ENCODE measurements at places on chromosomes 11 and 22.

- no peak for DNase-seq
Observed at GRCh38 chr22:41096841-41097240, 4.4 kb downstream of the EP300 start.

DNA sequence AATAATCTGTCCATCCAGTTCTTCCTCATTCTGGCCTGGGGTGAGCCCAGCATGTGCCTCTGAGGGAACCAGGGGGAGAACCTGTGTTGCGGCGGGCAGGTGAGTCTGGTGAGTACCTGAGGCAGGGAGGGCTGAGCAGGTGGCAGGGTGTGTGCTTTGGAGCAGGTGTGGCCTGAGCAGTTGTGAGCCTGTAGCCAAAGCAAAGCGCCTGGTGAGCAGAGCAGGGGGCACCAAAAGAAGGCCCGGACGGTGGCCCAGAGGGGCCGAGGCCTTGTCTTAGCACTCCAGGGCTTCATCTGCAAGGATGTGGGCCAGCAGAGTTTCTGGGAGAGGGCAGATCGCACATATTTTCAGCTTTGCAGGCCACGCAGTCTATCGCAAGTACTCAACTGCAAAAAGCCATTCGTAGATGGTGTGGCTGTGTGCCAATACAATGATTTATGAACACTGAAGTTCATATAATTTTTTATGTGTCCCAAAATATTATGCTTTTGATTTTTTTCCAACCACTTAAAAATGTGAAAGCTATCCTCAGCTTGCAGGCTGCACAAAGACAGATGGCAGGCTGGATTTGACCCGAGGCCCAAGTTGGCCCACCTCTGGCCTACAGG is 8.7 kb downstream of the GLB1L2 start:
- no peak for DNase-seq

DNA sequence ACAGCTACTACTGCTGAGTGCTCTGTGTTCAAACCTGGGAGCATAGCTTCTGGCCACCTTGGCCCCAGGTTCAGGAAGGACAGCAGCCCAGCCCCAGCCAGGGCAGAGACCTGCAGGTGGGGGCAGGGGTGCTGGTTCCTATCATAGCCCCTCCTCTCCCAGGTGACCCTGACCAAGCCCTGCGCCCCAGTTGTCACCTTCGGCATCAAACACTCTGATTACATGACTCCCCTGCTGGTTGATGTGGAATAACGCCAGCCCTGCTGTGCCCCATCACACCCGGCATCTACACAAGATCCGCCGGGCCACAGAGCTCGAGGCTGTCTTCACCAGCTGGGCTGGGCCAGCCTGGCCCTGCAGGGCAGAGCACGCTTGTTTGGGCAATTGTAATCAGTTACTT is 6.9 kb downstream of the SCGB1C1 start:
- no peak for DNase-seq

DNA sequence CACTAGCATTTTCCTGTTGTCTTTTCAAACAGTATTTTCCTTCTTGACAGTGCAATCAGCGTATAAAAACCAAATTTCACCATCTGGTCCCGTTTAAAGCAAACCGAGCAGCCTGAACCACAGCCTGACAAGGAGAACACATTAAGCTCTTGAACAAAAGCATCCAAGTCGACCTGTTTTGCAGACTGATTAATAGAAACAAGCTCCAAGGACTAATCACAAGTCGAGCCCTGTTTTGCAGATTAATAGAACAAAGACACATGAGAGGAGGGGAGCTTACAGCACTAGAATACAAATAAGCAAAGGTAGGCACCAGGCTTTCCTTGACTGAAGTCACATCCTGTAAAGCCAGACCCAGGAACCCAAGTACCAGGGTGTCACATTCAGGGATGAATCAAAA is 104.8 kb downstream of the MPPED2 start:
- no peak for DNase-seq

GRCh38 chr11:72589802-72590761 is 84.1 kb downstream of the PDE2A start:
- DNase-seq = peak; percentile 79

DNA sequence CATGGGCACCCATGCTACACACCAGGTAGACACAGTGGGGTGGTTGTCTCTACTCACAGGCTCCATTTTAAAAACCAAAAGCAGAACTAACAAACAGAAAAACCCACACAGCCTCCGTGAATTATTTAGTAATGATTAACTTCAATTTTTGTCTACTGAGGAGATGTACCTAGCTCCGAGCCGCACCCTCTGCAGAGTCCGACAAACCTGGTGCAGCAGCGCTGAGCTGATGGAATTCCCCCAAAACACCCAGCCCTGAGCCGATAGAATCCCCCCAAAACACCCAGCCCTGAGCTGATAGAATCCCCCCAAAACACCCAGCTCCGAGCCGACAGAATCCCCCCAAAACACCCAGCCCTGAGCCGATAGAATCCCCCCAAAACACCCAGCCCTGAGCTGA is 927.0 kb downstream of the BRD1 start:
- no peak for DNase-seq

GRCh38 chr22:23470811-23471389 is 109.2 kb downstream of the IGLL1 start:
- DNase-seq = no peak

- no peak for DNase-seq
Observed at GRCh38 chr11:31922450-31922849, 111.3 kb upstream of the PAX6 start.

GRCh38 chr11:32549611-32550187 is 33.9 kb upstream of the EIF3M start:
- DNase-seq = no peak

- DNase-seq = no peak
Observed at GRCh38 chr22:46976598-46976997, 214.1 kb downstream of the TBC1D22A start.

DNA sequence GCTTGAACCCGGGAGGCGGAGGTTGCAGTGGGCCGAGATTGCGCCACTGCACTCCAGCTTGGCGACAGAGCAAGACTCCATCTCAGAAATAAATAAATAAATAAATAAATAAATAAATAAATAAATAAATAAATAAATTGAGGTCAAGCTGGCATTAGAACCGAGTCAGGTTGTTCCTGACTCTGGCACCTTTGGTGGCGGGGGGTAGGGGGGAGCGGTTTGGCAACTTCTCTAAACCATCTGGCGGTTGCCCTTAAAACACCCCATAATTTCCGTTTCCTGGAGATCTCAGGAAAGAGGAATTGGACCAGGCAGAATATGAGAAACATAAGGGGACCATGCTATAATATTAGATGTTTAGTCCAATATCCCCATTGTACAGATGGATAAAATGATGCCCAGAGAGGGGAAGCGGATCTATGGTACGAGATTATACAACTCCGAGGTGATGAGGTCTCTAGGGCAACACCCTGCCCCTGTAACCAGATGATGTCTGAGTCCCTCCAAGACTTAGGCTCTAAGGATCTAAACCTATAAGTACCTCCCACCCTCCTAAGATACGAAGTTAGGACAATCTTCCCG is 785 bp downstream of the CLPB start:
- DNase-seq = no peak
